Breast epithelium (tissue), 4 donors: ENCODE measurements at places on chromosomes 4 and X. TPM values are rescaled to one million over a fixed set of nuclear protein-coding genes. Genes with fewer than 3 reads are reported as not detected.

ASB9 gene
- 0.98 TPM for total RNA-seq

GLRB gene
- 11.8 TPM for total RNA-seq

SPANXA2 gene
- total RNA-seq = not detected

- H3K27me3 ChIP-seq = no peaks in the 10 kb centered on the region
- H3K27ac ChIP-seq = no peak overlapping the region
- H3K4me3 ChIP-seq = no peak overlapping the region
- H3K36me3 ChIP-seq = no peaks in the 10 kb centered on the region
- no peaks in the 10 kb centered on the region for H3K4me1 ChIP-seq
- no peak for DNase-seq
These were observed 52.5 kb upstream of the INTU start for GRCh38 chr4:127580300-127580699.

- H3K27ac ChIP-seq = no peak overlapping the region
- no peaks in the 10 kb centered on the region for H3K27me3 ChIP-seq
- peaks cover 4% of the 10 kb centered on the region for H3K36me3 ChIP-seq
- no peak for DNase-seq
- no peak overlapping the region for H3K4me3 ChIP-seq
These were observed 48.6 kb downstream of the ACOX3 start for GRCh38 chr4:8391972-8392371.

DNA sequence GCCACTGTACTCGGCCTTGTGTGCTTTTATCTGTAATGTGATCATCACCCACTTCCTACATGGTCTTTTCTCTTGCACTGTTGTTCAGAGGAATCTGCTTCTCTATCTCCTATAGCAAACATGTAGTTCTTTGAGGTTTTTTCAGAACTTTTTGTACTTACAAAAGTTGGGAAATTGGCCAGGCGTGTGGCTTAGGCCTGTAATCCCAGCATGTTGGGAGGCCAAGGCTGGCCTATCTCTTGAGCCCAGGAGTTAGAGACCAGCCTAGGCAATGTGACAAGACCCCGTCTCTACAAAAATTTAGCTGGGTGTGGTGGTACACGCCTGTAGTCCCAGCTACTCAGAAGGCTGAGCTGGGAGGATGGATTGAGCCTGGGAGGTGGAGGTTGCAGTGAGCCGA is 30.4 kb downstream of the TAF1 start:
- H3K4me3 ChIP-seq = no peak overlapping the region
- DNase-seq = no peak

GRCh38 chr4:1053080-1053661 is 41.7 kb downstream of the FGFRL1 start:
- peak; percentile 56 for DNase-seq
- no peaks in the 10 kb centered on the region for H3K4me1 ChIP-seq
- H3K27me3 ChIP-seq = peaks cover 38% of the 10 kb centered on the region
- H3K36me3 ChIP-seq = no peaks in the 10 kb centered on the region

GRCh38 chrX:73785493-73785892 is 222.5 kb downstream of the CHIC1 start:
- no peaks in the 10 kb centered on the region for H3K36me3 ChIP-seq
- no peak for DNase-seq
- H3K27me3 ChIP-seq = peaks cover 16% of the 10 kb centered on the region
- H3K27ac ChIP-seq = no peak overlapping the region
- H3K4me1 ChIP-seq = no peaks in the 10 kb centered on the region
